T-helper 1 cell treated with Interleukin-12 subunit alpha and Interleukin-12 subunit beta and Interleukin-4 antibody, amounts not matched to agents 30 ng/mL and 1 ng/mL, for 36 hours (primary cell): ENCODE measurements at places on chromosomes 12 and 14. TPM values are rescaled to one million over a fixed set of nuclear protein-coding genes. Genes with fewer than 3 reads are reported as not detected.

The LDHB gene
- 1,000 and 1,026 TPM in 2 replicates for total RNA-seq

The C12orf56 gene
- 0.29 and 0.51 TPM in 2 replicates for total RNA-seq

The TGM1 gene
- 6.4 and 6.7 TPM in 2 replicates for total RNA-seq

The GARIN6 gene
- not detected in 2 replicates for total RNA-seq

The BATF gene
- total RNA-seq: 148 and 149 TPM in 2 replicates

The GPATCH2L gene
- total RNA-seq: 68.2 and 74.6 TPM in 2 replicates

The DTX1 gene
- 0.66 TPM in 1 of 2 replicates, not detected in the other for total RNA-seq

The EPYC gene
- not detected in 2 replicates for total RNA-seq

The INHBE gene
- total RNA-seq: 0.07 TPM in 1 of 2 replicates, not detected in the other

The GPR84 gene
- 2.4 and 3.5 TPM in 2 replicates for total RNA-seq

The ESRRB gene
- total RNA-seq: 0.32 and 0.34 TPM in 2 replicates

The TOMM20L gene
- not detected in 2 replicates for total RNA-seq

The C14orf132 gene
- 0.12 and 0.39 TPM in 2 replicates for total RNA-seq

The MTA1 gene
- 129 and 138 TPM in 2 replicates for total RNA-seq

The SLC25A47 gene
- not detected in 2 replicates for total RNA-seq

The GPR162 gene
- 0.17 and 0.29 TPM in 2 replicates for total RNA-seq

The MIP gene
- not detected in 2 replicates for total RNA-seq

The A2M gene
- total RNA-seq: not detected in 2 replicates

The PPP4R4 gene
- 0.59 and 0.88 TPM in 2 replicates for total RNA-seq

The NEUROD4 gene
- not detected in 2 replicates for total RNA-seq

The TPPP2 gene
- not detected in 2 replicates for total RNA-seq

The NELL2 gene
- 47.1 and 47.9 TPM in 2 replicates for total RNA-seq

The IL31 gene
- total RNA-seq: 0.24 TPM in 1 of 2 replicates, not detected in the other

The RFX4 gene
- total RNA-seq: not detected in 2 replicates

The GNB3 gene
- total RNA-seq: 0.47 and 1.5 TPM in 2 replicates

The SERPINA6 gene
- not detected in 2 replicates for total RNA-seq

The AP4S1 gene
- 7.3 and 8.1 TPM in 2 replicates for total RNA-seq

The ZC3H14 gene
- 39.7 and 40.0 TPM in 2 replicates for total RNA-seq

The JPH4 gene
- total RNA-seq: 0.07 TPM in 1 of 2 replicates, not detected in the other

The KRT5 gene
- total RNA-seq: not detected in 2 replicates
